ENCODE measurements at places on chromosomes 16 and 17.
A peak's percentile ranks its signal among the peaks of the same experiment; 100 is the strongest.

DNA sequence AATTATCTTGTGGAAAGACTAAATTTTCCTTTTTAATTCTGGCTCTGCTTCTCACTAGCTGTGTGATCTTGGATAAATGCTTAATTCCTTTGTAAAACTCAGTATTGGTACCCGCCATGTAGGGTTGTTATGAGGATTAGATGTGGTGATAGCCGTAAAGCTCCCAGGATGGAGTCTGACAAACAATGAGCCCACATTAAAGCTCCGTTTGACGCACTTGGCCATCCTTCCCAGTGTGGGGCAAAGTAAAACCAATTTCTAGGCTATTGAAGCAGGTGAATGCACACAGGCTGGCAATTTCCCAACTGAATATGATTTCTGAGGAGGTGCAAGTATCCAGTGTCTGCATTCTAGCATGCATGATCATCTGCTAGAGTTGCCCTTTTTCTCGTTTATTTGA is 123.6 kb downstream of the MRTFB start:
- DNase-seq = no peak

- DNase-seq = no peak
These were observed 60.7 kb upstream of the ADCY9 start for GRCh38 chr16:4176906-4177417.

DNA sequence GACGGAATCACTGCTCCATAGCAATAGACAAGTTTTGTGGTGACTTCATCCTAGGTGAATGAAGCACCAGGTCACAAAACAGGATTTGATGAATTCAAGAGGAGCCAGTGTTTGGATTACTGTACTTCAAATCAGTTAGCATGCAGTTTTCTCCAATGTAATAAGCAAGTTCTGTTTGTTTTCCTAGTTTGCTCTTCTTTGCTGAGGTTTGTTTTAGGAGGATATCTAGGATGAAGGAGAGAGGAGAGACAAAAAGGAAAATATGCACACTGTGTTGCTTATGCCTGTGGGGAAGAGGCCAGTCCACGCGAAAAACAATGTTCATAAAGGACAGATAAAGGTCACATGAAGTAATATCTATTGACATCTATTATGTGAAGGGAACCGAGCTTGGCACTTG is 9.0 kb downstream of the KRT37 start:
- no peak for DNase-seq

DNA sequence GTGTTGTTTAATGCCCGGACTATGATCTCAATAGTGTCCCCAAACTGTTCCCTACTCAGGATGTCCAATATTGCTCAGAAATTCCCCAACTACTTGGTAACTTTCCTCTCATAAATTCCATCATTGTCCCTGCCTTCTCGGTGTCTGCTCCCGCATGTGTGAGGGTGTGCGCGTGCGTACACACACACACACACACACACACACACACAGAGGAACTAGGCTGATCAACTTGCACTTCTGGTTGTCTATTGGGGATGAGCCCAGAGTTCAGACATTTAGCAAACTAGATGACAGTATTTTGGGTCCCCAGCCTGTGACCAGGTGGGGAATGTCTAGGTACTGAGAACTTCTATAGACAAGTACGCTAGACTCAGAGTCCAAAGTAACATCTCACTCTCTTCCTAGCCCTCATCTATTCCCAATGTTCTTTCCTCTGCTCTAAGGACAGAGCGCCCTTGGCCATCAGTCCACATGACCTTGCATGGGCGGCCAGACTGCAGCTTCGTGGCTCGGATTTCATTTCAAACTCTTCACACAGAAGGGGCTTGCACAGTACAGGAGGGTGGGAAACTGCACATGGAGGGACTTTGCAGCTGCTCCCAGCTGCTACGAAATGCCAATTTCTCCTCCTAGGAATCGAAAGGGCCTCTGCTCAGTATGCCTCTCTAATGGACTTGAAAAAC is 5.3 kb downstream of the HS3ST3A1 start:
- DNase-seq = no peak

DNA sequence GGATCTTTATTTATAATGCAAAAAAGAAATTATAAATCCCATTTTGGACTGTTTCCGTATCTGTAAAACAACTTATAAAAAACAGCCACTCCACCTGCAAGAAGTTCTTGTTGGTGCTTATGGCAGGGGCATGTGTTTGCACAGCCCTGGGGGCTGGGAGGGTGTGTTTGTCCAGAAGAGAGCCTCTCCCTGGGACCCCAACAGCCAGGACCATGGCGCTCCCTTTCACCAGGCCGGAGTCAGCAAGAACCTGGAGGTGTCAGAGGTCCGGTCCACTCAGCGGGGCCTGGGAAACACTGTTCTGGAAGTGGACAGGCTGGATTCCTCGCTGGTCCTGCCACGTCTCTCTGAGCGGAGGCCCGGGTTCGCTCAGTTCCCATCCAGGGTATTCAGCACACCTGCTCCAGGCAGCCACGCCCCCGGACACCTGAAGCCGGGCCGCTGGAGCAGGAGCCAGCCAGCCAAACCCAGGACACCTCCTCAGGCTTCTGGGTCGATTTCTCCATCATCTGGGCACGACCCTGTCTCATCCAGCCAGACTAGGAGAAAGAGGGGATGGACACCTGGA is 18.9 kb upstream of the GINS2 start:
- peak; percentile 22 for DNase-seq

DNA sequence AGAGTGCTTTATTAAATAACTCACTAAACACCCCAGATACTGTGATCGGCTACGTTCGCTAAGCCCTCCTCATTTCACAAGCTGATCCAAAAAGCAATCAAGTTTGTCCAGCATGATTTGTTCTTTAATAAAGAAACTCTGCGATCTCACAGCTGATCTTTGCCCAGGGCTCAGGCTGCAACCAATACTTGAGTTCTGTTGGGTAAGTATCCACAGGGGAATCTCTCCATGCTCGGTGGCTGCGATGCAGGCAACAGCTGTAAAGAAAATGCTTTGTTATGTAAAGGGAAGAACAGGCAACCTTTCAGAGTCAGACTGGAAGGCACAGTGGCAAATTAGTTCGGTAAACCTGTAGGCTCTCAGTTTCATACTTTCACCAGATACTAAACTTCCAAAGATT is 67.5 kb downstream of the SHISA6 start:
- no peak for DNase-seq

DNA sequence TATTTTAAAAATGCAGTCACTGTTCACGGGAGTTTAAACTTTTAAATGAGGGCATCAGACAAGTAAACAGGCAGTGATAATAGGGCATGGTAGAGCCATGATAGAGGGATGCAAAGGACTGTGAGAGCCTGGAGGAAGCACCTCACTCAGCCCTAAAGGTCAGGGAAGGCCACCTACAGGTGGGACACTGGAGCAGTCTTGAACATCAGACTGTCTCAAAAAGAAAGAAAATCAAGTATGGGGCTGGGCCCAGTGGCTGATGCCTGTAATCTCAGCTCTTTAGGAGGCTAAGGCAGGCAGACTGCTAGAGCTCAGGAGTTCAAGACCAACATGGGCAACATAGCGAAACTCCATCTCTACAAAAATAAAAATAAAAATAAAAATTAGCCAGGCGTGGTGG is 31.0 kb upstream of the DHRS7B start:
- no peak for DNase-seq

- DNase-seq = no peak
These were observed 339.0 kb downstream of the MAF start for GRCh38 chr16:79261481-79261940.

GRCh38 chr17:57714665-57715180 is 30.4 kb downstream of the CCDC182 start:
- DNase-seq = peak; percentile 79

DNA sequence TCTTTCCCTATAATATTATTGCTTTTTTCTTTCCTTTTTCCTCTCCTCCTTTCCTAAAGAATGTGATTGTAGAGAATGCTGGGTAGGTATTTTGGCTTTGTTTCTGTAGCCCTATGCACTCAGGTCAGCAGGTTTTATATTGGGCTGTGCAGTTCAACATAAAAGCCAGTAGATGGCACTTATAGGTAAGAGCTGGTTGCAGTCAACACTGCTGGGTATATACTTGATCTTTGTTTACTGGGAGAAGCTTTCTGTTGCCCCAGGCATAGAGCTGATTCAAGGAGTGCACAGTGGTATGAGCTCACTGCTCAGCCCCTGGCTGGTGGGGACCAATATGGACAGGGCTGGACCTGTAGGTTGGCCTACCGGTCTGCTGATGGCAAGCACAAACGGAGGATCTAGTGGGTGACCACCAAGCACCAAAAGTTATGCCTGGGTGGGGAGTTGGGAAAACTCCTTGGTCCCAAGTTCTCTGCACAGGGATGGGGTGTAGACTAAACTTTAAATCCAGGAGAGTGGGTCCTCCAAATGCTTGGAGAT is 378.9 kb downstream of the PMP22 start:
- no peak for DNase-seq

- no peak for DNase-seq
These were observed 218.8 kb downstream of the KATNIP start for GRCh38 chr16:27768651-27769272.

DNA sequence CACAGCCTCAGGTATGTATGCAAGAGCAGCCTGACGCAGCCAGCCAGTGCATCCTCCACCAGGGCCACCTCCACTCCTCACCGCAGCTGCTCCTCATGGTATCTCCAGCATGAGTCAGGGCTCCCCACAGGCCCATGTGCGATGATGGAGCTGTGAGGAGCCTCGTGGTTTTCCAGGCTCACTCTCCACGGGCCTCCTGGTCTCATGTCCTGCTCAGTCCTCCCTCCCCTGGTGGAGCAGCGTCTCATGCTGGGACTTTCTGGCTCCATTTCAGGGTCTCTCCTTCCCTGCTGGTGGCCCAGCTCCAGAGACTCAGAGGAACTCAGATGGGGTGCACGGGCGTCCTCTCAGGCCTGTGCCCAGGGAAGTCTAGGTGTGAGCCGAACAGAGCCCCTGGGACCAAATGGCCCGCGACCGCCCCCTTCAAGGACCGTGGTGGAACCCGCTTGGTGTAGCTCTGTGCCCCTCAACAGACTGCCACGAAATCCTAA is 70.4 kb downstream of the METRNL start:
- DNase-seq = no peak

GRCh38 chr16:14205666-14206065 is 134.5 kb downstream of the MRTFB start:
- DNase-seq = no peak

DNA sequence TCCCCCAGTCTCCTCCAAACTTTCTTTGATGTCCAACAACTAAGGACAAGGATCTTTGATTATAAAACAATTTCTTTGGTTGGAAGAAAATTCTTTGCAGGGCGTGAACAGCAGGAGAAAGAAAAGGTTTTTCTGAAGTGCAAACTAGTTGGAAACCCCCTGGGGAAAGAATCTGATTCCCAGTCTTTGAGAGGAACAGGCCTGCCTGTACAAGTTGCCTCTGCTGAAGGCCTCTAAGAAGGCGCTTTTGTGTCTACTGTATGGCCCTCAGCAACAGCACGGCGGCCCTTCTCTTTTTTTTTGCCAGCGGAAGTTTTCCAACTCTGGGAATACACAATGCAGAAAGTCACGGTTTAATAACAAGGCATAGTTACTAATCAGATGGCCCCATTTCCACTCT is 14.0 kb downstream of the RNF43 start:
- DNase-seq = no peak

DNA sequence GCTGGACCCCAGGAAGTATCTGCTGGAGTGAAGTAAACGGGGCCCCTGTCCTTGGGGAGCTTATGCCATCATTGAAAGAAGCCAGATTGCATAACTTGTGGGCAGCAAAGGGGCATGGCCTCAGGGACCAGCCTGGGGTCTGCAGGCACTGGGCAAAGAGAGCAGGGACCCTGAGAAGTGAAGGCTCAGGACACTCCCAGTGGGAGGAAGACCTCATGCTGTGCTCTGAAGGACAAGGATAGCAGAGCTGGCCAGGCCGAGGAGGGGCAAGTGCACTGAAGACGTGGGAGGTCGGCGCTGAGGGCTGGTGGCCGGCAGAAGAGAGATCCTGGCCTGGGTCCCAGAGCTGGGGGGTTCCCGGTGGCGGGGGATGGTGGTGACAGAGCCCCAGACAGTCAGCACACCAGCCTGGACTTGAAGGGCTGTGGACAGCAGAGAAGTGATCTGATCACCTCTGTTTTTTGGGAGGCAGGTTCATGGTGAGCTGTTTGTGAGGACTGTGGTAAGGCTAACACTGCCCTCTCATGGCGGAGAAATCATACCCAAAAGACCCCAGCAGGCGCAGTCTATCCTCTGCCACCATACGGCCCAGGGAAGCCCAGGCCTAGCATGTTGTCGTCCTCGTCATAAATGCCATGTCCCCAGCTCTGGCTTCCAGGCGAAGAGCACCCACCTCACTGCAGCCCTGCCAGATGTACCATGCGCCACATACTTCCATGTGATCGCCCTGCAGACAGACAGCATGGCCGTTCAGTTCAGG is 7.1 kb upstream of the CNP start:
- DNase-seq = no peak

DNA sequence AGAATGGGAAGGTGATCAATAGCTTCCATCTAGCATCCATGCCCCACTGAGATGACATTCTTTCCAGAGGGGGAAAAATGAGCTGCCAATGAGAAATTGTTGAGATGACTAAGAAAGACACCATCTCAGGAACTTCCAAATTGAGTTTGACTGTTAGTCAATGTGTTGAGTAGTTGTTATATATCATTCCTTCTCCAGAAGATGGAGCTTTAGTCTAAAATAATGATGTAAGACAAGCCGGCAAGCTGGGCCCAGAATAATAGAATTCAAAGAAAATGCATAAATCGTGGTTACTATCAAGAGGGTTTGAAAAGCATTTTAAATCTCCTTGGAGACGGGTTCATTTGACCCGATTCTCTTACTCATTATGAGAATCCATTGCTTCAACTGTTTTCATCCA is 71.0 kb upstream of the ATF7IP2 start:
- DNase-seq = no peak

DNA sequence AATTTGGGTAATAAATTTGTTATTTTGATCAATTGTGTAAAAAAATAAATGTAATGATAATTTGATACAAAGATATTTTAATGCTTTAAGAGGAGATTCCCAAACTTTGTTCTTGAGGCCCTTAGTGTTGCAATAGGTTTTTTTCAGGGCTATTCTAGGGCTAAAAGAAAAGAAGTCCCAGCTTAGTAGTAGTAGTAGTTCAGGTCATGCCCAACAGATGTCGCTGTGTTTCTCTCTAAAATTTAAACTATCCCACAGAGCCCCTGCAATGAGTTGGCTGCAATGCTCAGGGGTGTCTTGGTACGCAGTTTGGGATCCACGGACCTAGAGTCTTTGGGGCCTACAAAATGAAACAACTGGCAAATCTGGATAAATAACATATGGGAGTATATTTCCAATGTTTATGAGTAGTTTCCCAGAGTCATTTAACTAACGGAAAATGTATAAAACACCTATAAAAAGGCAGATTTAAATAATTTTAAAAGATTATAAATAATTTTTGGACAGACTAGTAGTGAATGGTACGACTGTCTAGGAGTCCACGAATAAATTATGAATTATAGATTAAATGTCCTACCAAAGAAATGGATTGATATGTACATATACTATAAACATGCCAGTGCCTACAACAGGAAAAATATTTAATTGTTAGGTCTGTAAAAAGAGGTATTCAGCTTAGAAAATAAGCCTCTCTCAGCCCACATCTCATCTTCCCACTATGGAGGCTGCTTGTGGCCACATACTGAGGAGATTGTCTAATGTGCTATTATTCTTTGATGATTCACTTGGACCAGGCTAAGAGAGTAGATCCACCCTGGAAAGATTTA is 228.5 kb upstream of the PMFBP1 start:
- peak; percentile 9 for DNase-seq

- DNase-seq = no peak
These were observed 188.8 kb downstream of the RAB11FIP4 start for GRCh38 chr17:31580316-31580705.

- DNase-seq = no peak
These were observed 20.4 kb downstream of the POLR3E start for GRCh38 chr16:22317625-22318024.

- no peak for DNase-seq
These were observed 19.0 kb downstream of the EEF2K start for GRCh38 chr16:22225060-22225459.
